Activated T-cell treated with anti-CD3 and anti-CD28 coated beads for 24 hours (primary cell): ENCODE measurements at places on chromosomes 16 and 17.

GRCh38 chr17:8758137-8758596 is at the start of gene SPDYE4:
TSS of gene SPDYE4 (minus strand) at chr17:8758546. CDS start at chr17:8758382, 164 bp downstream.
- no peak for DNase-seq

DNA sequence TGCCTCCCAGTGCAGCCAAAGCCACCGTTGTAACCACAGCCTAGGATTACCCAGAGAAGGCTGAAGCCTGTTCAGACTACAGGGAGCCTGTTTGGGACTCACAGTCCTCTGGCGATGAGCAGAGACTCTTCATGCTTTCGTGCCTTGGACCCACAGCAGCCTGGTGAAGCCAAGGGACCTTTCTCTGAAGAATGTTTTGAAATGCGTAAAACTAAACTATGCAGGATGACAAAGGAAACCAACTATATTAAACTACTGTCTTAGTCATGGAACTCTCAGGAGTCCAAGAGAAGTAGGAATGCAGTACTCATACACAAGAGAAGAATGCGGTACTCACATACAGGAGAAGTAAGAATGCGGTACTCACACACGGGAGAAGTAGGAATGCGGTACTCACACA is 20.9 kb downstream of the ABR start:
- no peak for DNase-seq

DNA sequence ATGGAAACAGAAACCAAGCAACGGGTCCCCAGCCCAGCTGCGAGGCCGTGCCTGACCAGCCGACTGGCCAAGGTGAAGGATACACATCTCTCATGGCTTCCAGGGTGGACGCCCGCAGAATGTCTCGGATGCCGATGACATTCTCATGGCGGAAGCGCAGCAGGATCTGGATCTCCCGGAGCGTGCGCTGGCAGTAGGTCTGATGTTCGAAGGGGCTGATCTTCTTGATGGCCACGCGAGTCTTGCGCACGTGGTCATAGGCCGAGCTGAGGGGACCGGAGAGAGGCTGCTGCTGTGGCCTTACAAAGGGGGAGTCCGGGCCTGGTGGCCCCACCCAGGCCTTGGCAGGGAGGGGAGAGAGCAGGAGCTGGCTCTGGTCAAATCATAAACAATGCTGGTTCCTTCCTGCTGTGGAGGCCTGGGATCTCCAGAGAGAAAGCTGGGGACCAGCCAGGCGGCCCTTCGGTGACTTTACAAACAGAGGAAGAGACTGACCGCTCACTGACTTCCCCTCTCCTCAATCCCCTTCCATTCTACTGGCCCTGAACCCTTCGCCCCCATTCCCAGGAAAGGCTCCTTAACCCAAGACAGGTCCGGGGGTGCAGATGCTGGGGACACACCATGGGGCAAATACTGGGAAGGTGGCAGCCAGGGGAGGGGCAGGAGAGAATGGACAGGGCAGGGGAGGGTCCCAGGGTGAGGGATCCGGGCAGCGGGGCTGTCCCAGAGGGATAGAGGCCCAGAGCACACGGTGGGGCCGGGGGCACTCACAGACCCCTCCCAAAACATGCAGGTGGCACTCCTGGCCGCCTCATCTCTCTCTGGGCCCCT is 1.1 kb downstream of the MAPK3 start:
- no peak for DNase-seq

GRCh38 chr16:1991135-1991551 is 1.4 kb downstream of the SYNGR3 start:
- no peak for DNase-seq

DNA sequence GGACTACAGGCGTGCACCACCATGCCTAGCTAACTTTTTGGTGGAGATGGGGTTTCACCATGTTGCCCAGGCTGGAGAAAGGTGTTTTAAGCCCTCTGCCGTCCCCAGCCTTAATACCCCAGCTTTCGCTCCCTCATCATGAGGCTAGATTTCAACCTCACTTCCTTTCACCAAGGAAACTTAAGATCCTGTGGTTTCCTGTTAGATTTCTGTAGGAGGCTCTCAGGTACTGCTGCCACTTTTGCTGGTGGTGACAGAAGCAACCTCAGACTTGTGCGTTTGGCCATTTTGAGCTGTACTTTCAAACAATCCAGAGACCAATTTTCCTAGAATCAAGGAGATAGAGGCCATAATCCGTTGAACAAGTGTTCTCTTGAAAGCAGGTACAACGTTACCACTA is 36.2 kb downstream of the MPHOSPH6 start:
- no peak for DNase-seq

GRCh38 chr16:83990492-83990891 is 22.4 kb downstream of the NECAB2 start:
- no peak for DNase-seq

DNA sequence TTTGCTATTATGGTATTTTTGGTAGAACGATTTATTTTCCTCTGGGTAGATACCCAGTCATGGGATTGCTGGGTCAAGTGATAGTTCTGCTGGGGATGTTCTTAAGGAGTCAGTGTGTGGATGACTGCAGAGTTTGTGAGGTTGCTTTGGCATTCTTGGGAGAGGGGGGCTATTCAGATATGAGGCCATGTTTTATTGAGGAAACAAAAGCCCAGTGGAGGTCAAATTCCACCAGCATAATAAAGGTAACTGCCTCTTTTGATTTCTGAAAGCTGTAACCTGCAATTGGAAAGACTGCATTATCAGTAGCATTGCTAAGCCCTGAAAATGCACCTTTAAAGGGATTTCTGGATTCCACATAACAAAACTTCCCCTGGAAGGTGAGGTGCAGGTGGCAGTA is 43.7 kb upstream of the HNF1B start:
- no peak for DNase-seq

- DNase-seq = no peak
Measured at GRCh38 chr16:5064915-5065314, 841 bp downstream of the C16orf89 start.

- DNase-seq = no peak
Measured at GRCh38 chr17:28485049-28485448, 11.6 kb downstream of the SLC13A2 start.

- DNase-seq = no peak
Measured at GRCh38 chr16:87041286-87041685, 275.9 kb downstream of the C16orf95 start.

DNA sequence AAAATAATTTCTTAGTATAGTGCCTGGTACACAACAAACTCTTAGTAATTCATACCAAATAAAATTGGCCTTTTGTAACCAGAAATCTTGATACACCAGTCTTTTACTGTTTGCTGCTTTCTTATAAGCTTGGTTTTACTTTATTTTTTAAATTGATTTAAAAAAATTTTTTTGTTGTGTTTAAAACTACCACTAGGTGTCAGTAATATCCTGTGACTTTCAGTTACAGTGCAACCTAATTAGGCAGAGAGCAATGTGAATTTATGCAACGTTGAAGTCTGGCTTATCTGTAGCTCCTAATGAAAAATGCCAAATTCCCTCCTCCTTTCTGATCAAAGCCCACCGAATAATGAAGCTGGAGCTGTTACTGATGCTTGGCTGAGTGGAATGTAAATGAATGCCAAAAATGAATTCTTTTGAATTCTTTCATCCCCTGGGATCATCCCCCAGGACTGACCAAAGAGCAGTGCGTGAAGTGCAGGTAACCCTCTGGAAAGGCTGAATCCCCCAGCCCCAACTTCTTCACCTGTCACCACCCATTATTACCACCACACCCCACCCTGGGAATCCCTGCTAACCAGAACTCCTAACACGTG is 3.8 kb downstream of the ERCC4 start:
- DNase-seq = no peak

DNA sequence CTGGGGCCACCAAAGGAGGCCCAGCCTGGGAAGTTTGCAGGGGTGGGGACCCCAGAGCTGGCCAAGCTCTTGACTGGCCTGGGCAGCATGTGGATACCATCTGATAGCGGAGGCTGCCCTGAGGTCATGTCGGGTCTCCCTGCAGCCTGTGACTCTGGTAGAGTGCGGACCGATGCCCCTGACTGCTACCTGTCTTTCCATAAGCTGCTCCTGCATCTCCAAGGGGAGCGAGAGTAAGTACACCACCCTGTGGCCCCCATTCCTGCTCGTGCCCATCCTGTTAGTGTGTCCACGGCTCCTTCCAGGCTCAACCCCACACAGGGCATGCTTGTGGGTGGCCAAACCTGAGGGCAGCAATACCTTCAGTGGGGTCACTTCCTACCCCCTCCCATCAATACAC is 8.0 kb downstream of the CETP start:
- no peak for DNase-seq

DNA sequence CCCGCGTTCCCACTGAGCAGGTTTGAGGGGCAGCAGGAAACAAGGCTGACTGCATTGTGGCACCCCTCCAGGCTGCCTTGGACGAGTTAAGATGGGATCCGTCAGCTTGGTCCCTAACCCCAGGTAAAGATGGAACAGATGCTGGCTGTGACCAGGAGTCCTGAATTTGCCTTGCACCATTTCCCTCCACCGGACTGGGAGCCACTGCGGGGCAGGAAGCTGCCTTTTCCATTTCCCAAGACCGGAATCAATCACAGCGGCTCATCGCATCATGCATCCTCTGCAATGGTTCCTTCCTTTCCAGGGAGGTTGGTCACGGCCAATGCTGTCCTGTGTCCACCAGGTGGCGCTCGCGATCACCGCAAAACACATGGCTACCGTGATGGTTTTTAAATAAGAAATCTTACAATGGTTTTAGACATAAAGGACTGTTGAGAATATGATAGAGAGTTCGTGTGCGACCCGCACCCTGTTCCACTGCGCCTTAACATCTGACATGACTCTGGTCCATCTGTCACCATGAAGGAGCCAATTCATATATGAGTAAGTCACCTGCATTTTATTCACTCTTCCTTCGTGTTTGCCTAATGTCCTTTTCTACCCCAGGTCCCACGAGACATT is 6.8 kb upstream of the MEAK7 start:
- peak; percentile 75 for DNase-seq

GRCh38 chr16:74268372-74268782 is 28.2 kb upstream of the PSMD7 start:
- no peak for DNase-seq

DNA sequence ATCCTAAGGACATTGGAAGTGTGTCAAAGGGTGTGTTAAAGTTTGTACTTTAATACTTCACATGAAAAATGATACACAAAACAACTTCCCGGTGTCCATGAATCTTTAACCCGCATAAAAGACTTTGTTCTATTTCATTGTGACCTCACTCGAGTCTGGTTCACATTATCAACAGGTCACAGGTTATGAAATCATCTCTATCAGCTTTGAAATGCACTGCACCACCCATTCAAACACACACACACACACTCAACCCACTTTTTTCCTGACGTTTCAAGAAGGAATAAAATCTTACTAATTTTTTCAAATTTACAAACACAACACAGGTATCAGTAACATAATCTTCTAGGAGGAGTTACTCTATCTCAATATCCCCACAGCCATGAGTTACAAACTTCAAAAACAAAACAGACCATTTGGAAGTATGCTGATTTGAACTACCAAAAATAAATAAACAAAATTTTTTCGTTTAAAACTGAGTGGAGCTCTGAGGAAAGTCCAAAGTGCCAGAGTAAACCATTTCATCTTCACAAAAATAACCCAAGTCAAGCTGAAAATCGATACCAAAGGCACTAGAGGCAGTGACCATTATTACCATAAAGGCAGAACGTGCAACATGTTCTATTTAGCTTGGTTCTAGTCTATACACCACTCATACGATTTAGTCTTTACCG is 2.7 kb downstream of the ACOX1 start:
- DNase-seq = no peak

- DNase-seq = no peak
Measured at GRCh38 chr17:9098242-9098825, 77.0 kb downstream of the NTN1 start.

GRCh38 chr17:39742856-39743436 is 5.2 kb downstream of the GRB7 start:
- no peak for DNase-seq

- DNase-seq = peak; percentile 53
Measured at GRCh38 chr17:43021741-43022512, at the start of gene VAT1. TSS of gene VAT1 (minus strand) at chr17:43022385. CDS start at chr17:43022322, 63 bp downstream.

GRCh38 chr17:43753493-43754129 is 5.0 kb downstream of the SOST start:
- no peak for DNase-seq

DNA sequence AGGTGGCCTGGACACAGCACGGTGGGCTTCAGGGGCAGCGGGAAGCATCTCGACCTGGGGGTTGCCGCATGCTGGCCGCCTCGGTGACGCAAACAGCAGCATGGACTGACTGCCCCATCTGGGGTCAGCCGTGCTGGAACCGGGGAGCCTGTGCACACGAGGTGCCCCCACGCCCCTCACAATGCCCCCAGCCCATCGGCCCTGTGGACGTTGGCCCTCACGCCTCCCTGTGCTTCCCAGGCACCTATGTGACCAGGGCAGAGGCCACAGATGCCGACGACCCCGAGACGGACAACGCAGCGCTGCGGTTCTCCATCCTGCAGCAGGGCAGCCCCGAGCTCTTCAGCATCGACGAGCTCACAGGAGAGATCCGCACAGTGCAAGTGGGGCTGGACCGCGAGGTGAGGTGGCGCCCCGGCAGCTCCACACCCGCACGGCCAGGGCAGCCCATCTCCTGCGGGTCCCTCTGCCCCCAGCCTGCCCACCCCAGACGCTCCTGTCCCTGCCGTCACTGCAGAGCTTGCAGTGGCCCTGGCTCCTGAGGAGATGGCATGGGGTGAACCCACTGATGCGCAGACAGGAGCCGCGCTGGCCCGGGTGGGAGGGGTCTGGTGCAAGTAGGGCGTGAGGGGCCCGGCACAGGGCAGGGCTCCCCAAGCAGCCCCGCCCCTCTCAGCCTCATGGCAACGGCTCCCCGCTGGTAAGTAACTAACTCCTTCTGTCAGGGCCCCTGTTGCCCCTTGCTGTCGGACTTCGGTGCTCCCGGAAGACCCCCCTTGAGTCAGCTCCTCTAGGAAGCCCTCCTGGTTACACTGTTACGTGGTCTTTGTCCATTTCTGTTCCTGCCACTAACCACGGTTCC is 13.6 kb downstream of the CDH15 start:
- DNase-seq = no peak

DNA sequence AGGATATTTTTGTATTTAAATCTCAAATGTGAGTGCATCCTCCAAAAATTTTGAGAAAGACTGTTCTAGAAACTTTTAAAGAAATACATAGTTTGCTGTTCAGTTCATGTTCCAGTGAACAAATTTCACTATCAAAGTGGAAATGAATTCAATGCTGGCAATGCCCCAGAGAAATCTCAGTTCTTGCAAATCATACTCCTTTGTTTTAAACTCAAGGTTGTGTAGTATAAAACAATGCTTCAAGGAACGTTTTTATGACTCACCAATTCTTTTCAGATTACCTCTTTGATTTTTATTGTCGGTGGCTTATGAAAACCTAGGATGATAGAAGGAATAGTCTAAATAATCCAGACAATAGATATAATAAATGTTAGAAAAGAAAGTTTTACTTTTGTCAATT is 17.6 kb downstream of the LPCAT2 start:
- no peak for DNase-seq

DNA sequence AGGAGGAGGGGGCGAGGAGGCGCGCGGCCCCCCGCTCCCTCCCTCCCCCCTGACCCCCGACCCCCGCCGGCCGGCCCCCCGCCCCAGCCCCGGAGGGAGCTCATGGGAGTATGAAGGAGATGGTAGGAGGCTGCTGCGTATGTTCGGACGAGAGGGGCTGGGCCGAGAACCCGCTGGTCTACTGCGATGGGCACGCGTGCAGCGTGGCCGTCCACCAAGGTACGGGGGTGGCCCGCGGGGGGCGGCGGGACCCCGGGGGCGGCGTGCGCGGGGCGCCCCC is 390 bp downstream of the MLLT6 start:
- DNase-seq = no peak
